HCT116 (cell line): ENCODE measurements at places on chromosomes 16 and 17.

GRCh38 chr17:4789701-4789950 is 862 bp downstream of the GLTPD2 start:
- peaks cover 36% of the 10 kb centered on the region for H3K4me1 ChIP-seq
- no peaks in the 10 kb centered on the region for H3K36me3 ChIP-seq

GRCh38 chr17:79657036-79657435 is 46.2 kb upstream of the RBFOX3 start:
- H3K27ac ChIP-seq: no peak overlapping the region
- DNase-seq: no peak
- no peak overlapping the region for H3K4me3 ChIP-seq
- peaks cover 22% of the 10 kb centered on the region for H3K27me3 ChIP-seq
- H3K36me3 ChIP-seq: no peaks in the 10 kb centered on the region

- peaks cover 2% of the 10 kb centered on the region; the same call in 1 of the 2 replicates for H3K4me1 ChIP-seq
- H3K27me3 ChIP-seq: no peaks in the 10 kb centered on the region
- no peak overlapping the region for H3K27ac ChIP-seq
- no peak overlapping the region for H3K4me3 ChIP-seq
- 0 out of 2 replicates have a peak, but pooled peaks cover 5% of the 10 kb centered on the region for H3K36me3 ChIP-seq
Observed at GRCh38 chr17:61684818-61685217, 93.8 kb upstream of the NACA2 start.

DNA sequence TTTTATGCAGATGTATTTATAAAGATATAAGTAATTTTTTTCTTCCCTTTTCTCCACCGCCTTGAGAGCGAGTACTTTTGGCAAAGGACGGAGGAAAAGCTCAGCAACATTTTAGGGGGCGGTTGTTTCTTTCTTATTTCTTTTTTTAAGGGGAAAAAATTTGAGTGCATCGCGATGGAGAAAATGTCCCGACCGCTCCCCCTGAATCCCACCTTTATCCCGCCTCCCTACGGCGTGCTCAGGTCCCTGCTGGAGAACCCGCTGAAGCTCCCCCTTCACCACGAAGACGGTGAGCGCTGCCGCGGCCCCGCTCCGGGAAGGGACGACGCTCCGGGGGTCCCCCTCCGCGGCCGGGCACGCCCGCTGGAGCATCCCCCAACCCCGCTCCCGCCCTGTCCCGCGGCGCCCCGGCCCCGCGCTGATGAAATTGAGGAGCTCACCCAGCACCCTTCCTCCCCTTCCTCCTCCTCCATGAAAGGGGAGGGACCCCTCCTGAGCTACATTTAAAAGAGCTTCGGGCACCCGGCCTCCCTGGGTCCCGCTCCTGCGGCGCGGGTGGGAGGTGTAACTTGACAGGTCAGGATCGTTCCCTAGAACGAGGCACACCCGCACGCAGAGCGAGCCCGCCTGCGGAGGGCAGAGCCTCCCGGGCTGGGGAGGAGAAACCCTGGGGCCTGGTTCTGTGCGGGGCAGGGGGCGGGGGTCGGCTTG is 706 bp downstream of the HLF start:
- no peak for DNase-seq
- no peak overlapping the region for H3K4me3 ChIP-seq
- H3K4me1 ChIP-seq: peaks cover 4% of the 10 kb centered on the region; the same call in 1 of the 2 replicates
- no peaks in the 10 kb centered on the region for H3K27me3 ChIP-seq
- no peaks in the 10 kb centered on the region for H3K36me3 ChIP-seq
- no peak overlapping the region for H3K27ac ChIP-seq

DNA sequence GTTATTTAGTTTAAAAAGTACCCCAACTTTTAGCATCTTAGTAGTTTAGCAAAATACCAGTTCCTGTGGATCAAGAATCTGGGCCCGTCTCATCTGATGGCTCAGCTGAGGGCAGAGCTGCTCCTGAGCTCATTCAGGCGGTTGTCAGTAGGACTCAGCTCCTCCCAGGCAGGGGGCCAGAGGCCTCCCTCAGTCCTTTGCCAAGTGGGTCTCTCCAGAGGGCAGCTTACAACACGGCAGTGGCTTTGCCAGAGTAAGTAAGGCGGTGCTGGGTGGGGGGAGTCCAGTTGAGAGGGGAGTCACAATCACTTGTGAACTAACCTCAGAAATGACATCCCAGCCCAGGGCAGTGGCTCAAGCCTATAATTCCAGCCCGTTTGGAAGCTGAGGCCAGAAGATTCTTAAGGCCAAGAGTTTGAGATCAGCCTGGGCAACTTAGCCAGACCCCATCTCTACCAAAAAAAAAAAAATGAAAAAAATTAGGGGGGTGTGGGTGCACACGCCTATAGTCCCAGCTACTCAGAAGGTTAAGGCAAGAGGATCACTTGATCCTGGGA is 81.5 kb upstream of the MED9 start:
- H3K4me1 ChIP-seq: no peaks in the 10 kb centered on the region
- H3K36me3 ChIP-seq: no peaks in the 10 kb centered on the region
- DNase-seq: no peak
- no peaks in the 10 kb centered on the region for H3K27me3 ChIP-seq
- no peak overlapping the region for H3K4me3 ChIP-seq
- no peak overlapping the region for H3K27ac ChIP-seq

DNA sequence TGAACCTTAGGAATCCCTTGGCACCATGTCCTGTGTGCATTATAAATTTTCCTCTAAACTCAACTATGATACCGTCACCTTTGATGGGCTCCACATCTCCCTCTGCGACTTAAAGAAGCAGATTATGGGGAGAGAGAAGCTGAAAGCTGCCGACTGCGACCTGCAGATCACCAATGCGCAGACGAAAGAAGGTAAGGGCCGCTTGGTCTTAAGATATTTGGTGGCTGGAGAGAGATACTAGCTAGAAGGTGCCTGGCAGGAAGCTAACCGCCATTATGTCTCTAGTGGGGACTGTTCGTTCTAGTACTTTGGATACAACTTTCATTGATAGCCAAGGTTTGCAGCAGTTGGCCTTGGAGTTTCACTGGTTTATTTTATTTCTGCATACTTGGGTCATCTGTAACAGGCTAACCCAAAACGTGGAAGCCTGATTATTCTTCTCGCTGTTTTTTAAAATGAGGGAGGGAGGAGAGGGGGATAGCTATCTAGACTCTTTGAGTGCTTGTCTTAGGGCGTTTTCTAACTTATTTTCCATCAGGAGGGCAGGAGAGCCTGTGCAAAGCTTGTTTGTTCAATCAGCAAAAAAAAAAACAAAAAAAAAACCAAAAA is 1.3 kb downstream of the RBBP6 start:
- no peak for DNase-seq
- H3K4me3 ChIP-seq: peak overlapping the region; percentile 66
- peaks cover 22% of the 10 kb centered on the region for H3K4me1 ChIP-seq
- peaks cover 5% of the 10 kb centered on the region; the same call in 1 of the 2 replicates for H3K36me3 ChIP-seq
- H3K27me3 ChIP-seq: no peaks in the 10 kb centered on the region
- peak overlapping the region; percentile 95 for H3K27ac ChIP-seq

DNA sequence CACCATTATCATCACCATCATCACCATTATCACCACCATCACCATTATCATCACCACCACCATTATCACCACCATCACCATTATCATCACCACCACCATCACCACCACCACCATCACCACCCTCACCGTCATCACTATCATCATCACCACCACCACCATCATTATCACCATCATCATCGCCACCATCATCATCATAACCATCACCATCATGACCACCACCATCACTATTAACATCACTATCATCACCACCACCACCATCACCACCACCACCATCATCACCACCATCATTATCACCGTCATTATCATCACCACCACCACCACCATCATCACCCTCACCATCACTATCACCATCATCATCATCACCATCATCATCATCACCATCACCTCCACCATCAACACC is 9.1 kb downstream of the FOXL1 start:
- H3K27me3 ChIP-seq: peaks cover 26% of the 10 kb centered on the region
- H3K27ac ChIP-seq: no peak overlapping the region
- no peaks in the 10 kb centered on the region for H3K36me3 ChIP-seq
- H3K4me1 ChIP-seq: peaks cover 17% of the 10 kb centered on the region; the same call in 1 of the 2 replicates
- H3K4me3 ChIP-seq: no peak overlapping the region

GRCh38 chr17:66831383-66832210 is 3.3 kb upstream of the CACNG5 start:
- no peak for DNase-seq
- no peaks in the 10 kb centered on the region for H3K36me3 ChIP-seq
- H3K4me1 ChIP-seq: no peaks in the 10 kb centered on the region
- no peak overlapping the region for H3K4me3 ChIP-seq

DNA sequence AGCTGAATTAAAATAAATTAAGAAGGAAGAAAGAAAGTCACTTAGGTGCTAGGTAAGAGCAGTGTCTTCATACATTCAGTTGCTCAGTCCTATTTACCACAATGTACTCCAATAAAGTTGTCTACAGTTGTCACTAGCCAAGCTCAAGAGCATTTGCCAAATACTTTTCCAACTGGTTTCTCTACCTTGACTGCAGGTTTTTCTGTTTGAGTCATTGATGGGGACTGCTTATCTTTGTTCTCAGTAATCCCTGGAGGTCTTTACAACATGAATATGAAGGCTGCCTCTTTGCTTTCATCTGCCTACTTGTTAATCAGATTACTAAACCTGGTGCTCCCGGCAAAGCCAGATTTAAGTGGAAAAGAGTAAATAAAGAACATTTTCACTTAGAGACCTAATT is 64.6 kb upstream of the CLEC18B start:
- H3K27me3 ChIP-seq: no peaks in the 10 kb centered on the region
- peaks cover 6% of the 10 kb centered on the region for H3K4me1 ChIP-seq
- H3K27ac ChIP-seq: no peak overlapping the region; the same call in 1 of the 2 replicates
- H3K36me3 ChIP-seq: peaks cover 29% of the 10 kb centered on the region

DNA sequence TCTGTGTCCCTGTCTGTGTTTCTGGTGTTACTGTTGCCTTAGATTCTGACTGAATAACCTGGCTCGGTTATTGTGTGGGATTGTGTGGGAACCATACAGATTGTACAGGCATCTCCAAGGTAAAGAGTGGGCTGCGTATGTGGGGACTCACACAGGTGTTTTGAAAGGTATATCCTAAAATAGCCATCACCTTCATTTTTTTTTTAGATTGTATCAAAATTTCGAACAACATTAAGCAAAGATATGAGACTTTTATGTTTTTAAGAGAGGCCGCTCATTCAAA is 53.5 kb downstream of the ATP2C2 start:
- H3K4me3 ChIP-seq: no peak overlapping the region
- H3K27me3 ChIP-seq: no peaks in the 10 kb centered on the region
- no peaks in the 10 kb centered on the region for H3K36me3 ChIP-seq
- H3K4me1 ChIP-seq: peaks cover 6% of the 10 kb centered on the region; the same call in 1 of the 2 replicates
- DNase-seq: no peak

- no peak overlapping the region for H3K4me3 ChIP-seq
- no peaks in the 10 kb centered on the region for H3K4me1 ChIP-seq
- DNase-seq: no peak
- no peaks in the 10 kb centered on the region for H3K36me3 ChIP-seq
Observed at GRCh38 chr17:69188064-69188463, 40.6 kb downstream of the ABCA10 start.

- H3K4me1 ChIP-seq: no peaks in the 10 kb centered on the region
- no peak overlapping the region for H3K27ac ChIP-seq
- H3K36me3 ChIP-seq: no peaks in the 10 kb centered on the region
- DNase-seq: no peak
- H3K27me3 ChIP-seq: no peaks in the 10 kb centered on the region
Observed at GRCh38 chr17:83155128-83156121, 76.0 kb downstream of the METRNL start.

DNA sequence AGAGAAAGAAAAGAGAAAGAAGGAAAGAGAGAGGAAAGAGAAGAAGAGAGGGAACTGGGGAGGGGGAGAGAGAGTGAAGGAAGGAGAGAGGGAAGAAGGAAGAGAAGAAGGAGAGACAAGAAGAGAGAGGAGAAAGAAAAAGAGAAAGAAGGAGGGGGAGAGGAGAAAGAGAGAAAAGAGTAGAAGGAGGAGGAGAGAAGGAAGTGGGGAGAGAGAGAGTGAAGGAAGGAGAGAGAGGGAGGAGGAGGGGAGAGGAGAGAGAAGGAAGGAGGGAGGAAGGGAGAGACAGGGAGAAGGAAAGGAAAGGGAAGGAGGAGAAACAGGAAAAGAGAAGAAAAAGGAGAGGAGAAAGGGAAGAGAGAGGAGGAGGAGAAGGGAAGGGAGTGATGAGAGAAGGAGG is 208.5 kb downstream of the MAF start:
- no peaks in the 10 kb centered on the region for H3K27me3 ChIP-seq
- no peaks in the 10 kb centered on the region for H3K36me3 ChIP-seq
- no peak for DNase-seq
- no peak overlapping the region for H3K27ac ChIP-seq
- H3K4me3 ChIP-seq: no peak overlapping the region
- H3K4me1 ChIP-seq: no peaks in the 10 kb centered on the region

- H3K4me3 ChIP-seq: no peak overlapping the region
- no peaks in the 10 kb centered on the region for H3K36me3 ChIP-seq
- no peak for DNase-seq
Observed at GRCh38 chr17:50421308-50422051, 4.5 kb upstream of the ACSF2 start.

- no peaks in the 10 kb centered on the region for H3K27me3 ChIP-seq
- H3K4me3 ChIP-seq: no peak overlapping the region
- peaks cover 7% of the 10 kb centered on the region; the same call in 1 of the 2 replicates for H3K4me1 ChIP-seq
- DNase-seq: no peak
- H3K36me3 ChIP-seq: peaks cover 2% of the 10 kb centered on the region; the same call in 1 of the 2 replicates
- H3K27ac ChIP-seq: no peak overlapping the region
Observed at GRCh38 chr16:53209429-53209828, 154.6 kb downstream of the CHD9 start.

- H3K4me1 ChIP-seq: no peaks in the 10 kb centered on the region
- no peak overlapping the region for H3K4me3 ChIP-seq
Observed at GRCh38 chr16:49078104-49078503, 203.5 kb downstream of the CBLN1 start.

- H3K4me1 ChIP-seq: no peaks in the 10 kb centered on the region
- DNase-seq: no peak
- H3K36me3 ChIP-seq: no peaks in the 10 kb centered on the region
Observed at GRCh38 chr16:87472935-87473334, 19.9 kb downstream of the ZCCHC14 start.

DNA sequence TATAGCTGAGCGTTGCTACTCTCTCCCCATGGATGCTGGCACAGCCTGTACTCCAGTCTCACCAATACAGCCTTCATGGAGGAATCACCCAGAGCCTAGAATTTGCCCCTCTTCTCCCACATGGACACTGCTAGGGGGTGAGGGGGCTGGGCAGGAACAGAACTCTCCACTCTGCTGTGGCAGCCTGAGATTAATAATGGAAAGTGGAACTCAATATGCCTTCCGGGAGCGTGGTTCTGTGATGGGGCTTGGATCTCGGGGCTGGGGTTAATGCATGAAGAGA is 1.2 kb downstream of the SLC9A5 start:
- H3K36me3 ChIP-seq: no peaks in the 10 kb centered on the region
- no peaks in the 10 kb centered on the region for H3K27me3 ChIP-seq
- peaks cover 39% of the 10 kb centered on the region for H3K4me1 ChIP-seq

DNA sequence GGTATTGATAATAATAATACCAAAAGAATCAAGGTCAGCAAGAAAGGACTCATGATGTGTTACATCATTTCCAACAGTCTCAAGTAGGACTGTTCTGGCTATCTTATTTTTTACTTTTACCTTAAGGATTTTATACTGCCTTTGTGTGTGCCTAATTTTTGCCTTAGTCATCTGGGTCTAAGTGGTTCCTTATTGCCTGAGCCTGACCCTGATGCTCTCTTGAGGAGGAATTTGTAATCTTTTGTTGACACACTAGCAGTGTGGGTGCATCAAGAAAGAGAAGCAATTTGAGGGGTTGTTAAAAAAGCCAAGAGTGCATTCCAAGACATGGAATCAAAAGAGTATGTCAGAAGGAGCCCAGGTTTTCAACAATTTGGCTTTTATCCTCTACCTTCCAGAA is 59.3 kb downstream of the TMEM100 start:
- H3K27me3 ChIP-seq: peaks cover 94% of the 10 kb centered on the region
- no peak for DNase-seq
- no peak overlapping the region for H3K4me3 ChIP-seq
- H3K36me3 ChIP-seq: no peaks in the 10 kb centered on the region
- H3K27ac ChIP-seq: no peak overlapping the region

GRCh38 chr17:32943206-32943605 is 15.3 kb downstream of the TMEM98 start:
- no peak for DNase-seq
- H3K4me3 ChIP-seq: no peak overlapping the region
- H3K27me3 ChIP-seq: peaks cover 10% of the 10 kb centered on the region; the same call in 1 of the 2 replicates
- no peak overlapping the region for H3K27ac ChIP-seq
- H3K36me3 ChIP-seq: no peaks in the 10 kb centered on the region
